Activated CD8-positive, alpha-beta memory T cell treated with anti-CD3 and anti-CD28 coated beads, Interleukin-2, amount 10 ng/mL, durations not matched to agents 7 days and 5 days (primary cell): ENCODE measurements at places on chromosomes 2 and 18.

DNA sequence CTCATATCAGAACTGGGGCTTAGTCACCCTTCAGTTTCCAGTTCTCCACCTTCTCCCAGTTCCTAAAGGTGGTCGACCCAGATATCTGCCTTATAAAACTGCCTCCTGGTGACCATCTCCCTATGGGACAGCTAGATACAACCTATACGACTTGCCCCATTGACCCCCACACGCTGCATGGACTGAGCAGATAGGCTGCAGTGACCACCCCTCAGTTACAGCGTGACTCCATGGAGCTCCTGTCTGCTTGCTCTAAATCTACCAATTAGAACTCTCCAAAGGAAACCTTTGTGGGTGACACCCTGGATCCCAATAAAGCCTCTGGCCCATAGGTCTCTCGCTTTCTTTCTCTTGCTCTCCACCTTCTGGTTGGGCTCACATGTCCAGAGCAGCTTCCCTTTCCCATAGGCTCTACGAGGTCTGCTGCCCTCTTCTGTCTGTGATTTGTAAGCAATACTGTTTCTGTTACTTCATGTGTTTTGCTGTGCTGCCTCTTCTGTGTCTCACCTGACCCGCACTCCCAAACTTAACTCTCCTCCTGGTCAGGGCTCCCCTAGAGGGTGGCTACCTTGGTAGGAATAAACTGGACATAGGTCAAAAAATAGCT is 971.3 kb upstream of the FAM98A start:
- H3K27me3 ChIP-seq = no peaks in the 10 kb centered on the region
- H3K36me3 ChIP-seq = no peaks in the 10 kb centered on the region
- H3K4me1 ChIP-seq = no peaks in the 10 kb centered on the region
- DNase-seq = no peak
- no peak overlapping the region for H3K4me3 ChIP-seq

GRCh38 chr18:76720683-76721082 is 101.7 kb upstream of the ZNF236 start:
- peak overlapping the region; percentile 65 for H3K4me3 ChIP-seq
- H3K4me1 ChIP-seq = peaks cover 42% of the 10 kb centered on the region
- DNase-seq = no peak

DNA sequence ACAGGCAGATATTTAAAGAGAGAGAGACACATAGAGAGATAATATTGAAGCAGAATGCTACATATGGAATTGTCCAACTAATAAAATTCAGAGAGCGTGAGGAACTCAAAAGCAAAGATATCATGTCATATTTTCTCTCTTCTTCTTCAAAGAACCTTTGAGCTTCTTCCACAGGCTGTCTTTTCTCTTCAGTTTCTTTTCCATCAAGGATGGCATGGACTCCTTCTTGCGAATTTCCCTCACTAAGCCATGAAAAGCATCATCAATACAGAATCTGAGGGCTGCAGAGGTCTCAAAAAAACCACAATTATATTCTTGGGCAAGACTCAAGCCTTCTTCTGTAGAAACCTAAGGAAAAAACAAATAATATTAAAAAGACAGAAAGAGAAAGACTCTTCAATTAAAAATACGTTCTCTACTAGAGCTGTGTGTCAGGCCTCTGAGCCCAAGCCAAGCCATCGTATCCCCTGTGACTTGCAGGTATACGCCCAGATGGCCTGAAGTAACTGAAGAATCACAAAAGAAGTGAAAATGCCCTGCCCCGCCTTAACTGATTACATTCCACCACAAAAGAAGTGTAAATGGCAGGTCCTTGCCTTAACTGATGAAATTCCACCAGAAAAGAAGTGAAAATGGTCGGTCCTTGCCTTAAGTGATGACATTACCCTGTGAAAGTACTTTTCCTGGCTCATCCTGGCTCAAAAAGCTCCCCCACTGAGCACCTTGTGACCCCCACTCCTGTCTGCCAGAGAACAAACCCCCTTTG is 371.9 kb downstream of the RIT2 start:
- H3K27me3 ChIP-seq = no peaks in the 10 kb centered on the region
- no peak overlapping the region for H3K4me3 ChIP-seq
- no peak overlapping the region for H3K27ac ChIP-seq
- no peak for DNase-seq

DNA sequence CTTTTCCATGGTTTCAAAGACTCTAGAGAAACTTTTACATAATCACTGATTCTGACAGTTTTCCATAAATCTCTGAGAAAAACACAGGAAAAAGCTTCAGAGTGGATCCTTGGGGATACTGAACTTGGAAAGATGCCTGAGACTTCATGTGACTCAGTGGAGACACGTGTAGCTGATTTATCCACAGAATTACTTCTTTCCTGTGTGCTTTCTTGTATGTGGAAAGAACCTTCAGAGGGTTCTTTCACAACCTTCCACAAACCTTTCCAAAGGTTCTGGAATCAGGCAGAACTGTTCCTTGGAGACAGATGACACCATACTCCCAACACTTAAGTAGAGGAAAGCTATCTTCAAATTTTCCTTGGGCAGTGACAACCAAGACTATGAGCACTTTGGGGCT is 207.2 kb downstream of the RND3 start:
- no peaks in the 10 kb centered on the region for H3K4me1 ChIP-seq
- no peak overlapping the region for H3K4me3 ChIP-seq
- no peak overlapping the region for H3K27ac ChIP-seq
- H3K27me3 ChIP-seq = no peaks in the 10 kb centered on the region

- no peak overlapping the region for H3K4me3 ChIP-seq
- no peak for DNase-seq
- H3K27me3 ChIP-seq = no peaks in the 10 kb centered on the region
Observed at GRCh38 chr2:51212374-51212773, 180.4 kb upstream of the NRXN1 start.

- H3K36me3 ChIP-seq = peaks cover 9% of the 10 kb centered on the region
- no peak for DNase-seq
- no peak overlapping the region for H3K27ac ChIP-seq
- H3K27me3 ChIP-seq = no peaks in the 10 kb centered on the region
- H3K4me1 ChIP-seq = no peaks in the 10 kb centered on the region
- H3K4me3 ChIP-seq = no peak overlapping the region
Observed at GRCh38 chr2:26462100-26462499, 15.8 kb downstream of the OTOF start.

- peak; percentile 76 for DNase-seq
- peaks cover 18% of the 10 kb centered on the region for H3K4me1 ChIP-seq
- no peak overlapping the region for H3K27ac ChIP-seq
- H3K27me3 ChIP-seq = no peaks in the 10 kb centered on the region
- H3K4me3 ChIP-seq = no peak overlapping the region
Observed at GRCh38 chr18:79944126-79944731, 7.2 kb downstream of the SLC66A2 start.

GRCh38 chr18:79528846-79529245 is 133.1 kb downstream of the NFATC1 start:
- peaks cover 2% of the 10 kb centered on the region for H3K36me3 ChIP-seq
- H3K27me3 ChIP-seq = peaks cover 3% of the 10 kb centered on the region
- H3K27ac ChIP-seq = no peak overlapping the region
- peak; percentile 77 for DNase-seq

DNA sequence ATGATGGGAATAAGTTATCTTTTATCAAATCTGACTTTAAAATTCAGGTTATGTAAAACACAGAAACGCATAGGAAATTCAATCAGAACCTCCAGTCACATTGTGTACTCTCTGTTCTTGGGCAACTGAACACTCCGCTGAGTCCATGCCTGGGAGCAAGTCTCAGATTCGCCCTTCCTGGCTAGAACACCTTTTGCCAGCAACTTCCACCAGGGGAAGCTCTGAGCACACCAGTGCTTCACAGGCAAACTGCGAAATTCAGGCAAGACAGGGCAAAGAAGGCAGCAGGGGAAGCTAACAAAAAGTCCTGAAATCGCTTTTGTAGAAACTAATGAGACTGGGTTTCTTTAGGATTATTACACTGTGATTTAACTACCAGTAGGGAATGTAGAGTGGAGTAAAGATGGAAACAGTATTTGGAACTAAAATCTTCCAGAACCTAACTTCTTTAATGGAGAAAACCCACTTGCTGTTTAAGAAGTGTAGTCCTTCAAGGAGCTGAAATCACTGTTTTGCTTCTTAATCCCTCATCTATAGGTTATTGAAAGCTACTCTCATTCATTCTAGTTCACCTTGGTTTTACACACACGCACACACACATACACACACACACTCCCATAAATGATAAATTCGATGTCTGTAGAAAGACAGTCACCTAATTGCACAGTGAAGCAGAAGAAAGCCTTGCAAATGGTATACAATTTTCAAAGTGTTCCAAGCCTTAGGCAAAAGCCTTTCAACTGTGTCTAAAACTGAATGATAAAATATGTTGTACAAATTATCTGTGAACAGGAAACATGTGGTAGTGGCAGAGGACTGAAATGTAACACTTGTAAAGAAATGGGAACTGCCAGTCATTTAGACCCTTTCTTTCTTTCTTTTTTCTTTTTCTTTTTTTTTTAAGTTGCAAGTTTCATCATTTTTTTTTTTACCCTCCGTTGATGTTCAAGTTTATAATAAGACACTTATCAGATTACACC is 214.5 kb downstream of the TMEM182 start:
- H3K36me3 ChIP-seq = no peaks in the 10 kb centered on the region
- H3K27me3 ChIP-seq = no peaks in the 10 kb centered on the region
- H3K4me1 ChIP-seq = no peaks in the 10 kb centered on the region

- no peak overlapping the region for H3K27ac ChIP-seq
- no peaks in the 10 kb centered on the region for H3K36me3 ChIP-seq
- no peaks in the 10 kb centered on the region for H3K4me1 ChIP-seq
- H3K4me3 ChIP-seq = no peak overlapping the region
- no peaks in the 10 kb centered on the region for H3K27me3 ChIP-seq
Observed at GRCh38 chr18:22493940-22494339, 76.2 kb upstream of the CTAGE1 start.

GRCh38 chr2:28251337-28251736 is 141.3 kb upstream of the FOSL2 start:
- peaks cover 47% of the 10 kb centered on the region for H3K4me1 ChIP-seq
- peak; percentile 81 for DNase-seq
- peak overlapping the region; percentile 52 for H3K4me3 ChIP-seq
- H3K27ac ChIP-seq = peak overlapping the region; percentile 92
- H3K36me3 ChIP-seq = peaks cover 14% of the 10 kb centered on the region
